ENCODE measurements at places on chromosomes 13 and 19.

- DNase-seq: no peak
Measured at GRCh38 chr13:21948769-21949474, 278.0 kb downstream of the FGF9 start.

DNA sequence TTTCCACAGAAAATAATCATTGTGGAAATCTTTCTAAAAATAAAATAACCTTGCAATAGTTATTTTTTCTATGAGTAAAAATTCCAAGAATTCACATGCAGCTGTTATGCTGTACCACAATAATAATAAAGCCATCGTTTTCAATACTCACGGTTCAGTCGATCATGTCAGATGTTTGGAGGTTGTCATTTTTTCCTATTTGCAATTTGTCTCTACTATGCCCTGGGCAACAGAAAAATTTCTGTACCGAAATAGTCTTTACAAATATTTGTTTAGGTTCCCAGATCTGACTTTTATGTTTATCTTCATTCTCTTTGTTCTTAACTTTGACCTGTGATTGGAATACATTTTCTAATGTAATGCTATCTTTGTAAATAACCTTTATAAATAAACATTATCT lies 79.7 kb downstream of the ESD start:
- no peak for DNase-seq

GRCh38 chr13:39091586-39091985 lies 53.3 kb downstream of the NHLRC3 start:
- no peak for DNase-seq

DNA sequence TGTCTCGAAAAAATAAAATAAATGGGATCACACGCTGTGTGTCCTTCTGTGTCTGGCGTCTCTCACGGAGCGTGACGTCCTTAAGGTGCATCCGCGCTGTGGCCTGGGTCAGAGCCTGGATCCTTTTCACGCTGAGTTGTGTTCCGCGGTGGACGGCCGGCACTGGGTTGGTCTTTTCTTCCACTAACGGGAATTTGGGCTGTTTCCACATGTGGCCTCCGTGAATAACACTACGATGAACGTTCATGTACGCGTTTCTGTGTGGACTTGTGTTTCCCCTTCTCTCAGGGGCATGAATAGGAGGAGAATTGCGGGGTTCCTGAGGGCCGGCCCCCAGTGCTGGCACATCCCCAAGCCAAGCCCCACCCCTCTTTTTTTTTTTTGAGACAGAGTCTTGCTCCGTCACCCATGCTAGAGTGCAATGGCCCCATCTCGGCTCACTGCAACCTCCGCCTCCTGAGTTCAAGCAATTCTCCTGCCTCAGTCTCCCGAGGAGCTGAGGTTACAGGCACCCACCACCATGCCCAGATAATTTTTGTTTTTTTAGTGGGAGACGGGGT lies 6.2 kb upstream of the PTBP1 start:
- DNase-seq: no peak

DNA sequence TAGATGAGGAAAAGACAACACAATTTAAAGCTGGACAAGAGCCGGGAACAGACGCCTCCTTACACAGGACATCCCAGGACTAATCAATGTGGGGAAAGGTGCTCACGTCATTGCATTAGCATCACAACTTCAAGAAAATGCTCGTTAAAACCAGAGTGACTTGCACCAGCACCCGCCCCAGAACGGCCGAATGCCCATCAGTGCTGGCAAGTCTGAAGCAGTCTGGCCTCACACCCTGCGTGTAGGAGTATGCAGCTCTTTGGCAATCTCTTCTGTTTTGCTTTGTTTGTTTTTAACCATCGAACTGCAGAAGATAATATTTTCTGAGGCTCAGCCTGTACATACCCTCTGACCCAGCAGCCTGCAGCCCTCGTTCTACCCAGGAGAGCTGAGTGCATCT lies 44.8 kb upstream of the LDLR start:
- DNase-seq: no peak
